Bladder microvascular endothelial cell (primary cell): ENCODE measurements at places on chromosomes 2 and 18. TPM values are rescaled to one million over a fixed set of nuclear protein-coding genes. Genes with fewer than 3 reads are reported as not detected.

The TNS1 gene
- 15.7 and 76.7 TPM in 2 replicates for total RNA-seq

The FBLN7 gene
- total RNA-seq, result 1.3 and 4.4 TPM in 2 replicates

The KATNAL2 gene
- total RNA-seq, result 0.76 and 1.5 TPM in 2 replicates

The HOXD13 gene
- total RNA-seq, result not detected in 2 replicates

The SOX11 gene
- total RNA-seq, result under 0.01 TPM in 2 replicates
